Skin of body (tissue), 3 donors: ENCODE measurements at places on chromosomes 11 and 22. TPM values are rescaled to one million over a fixed set of nuclear protein-coding genes. Genes with fewer than 3 reads are reported as not detected.
A peak's percentile ranks its signal among the peaks of the same experiment; 100 is the strongest.

DNA sequence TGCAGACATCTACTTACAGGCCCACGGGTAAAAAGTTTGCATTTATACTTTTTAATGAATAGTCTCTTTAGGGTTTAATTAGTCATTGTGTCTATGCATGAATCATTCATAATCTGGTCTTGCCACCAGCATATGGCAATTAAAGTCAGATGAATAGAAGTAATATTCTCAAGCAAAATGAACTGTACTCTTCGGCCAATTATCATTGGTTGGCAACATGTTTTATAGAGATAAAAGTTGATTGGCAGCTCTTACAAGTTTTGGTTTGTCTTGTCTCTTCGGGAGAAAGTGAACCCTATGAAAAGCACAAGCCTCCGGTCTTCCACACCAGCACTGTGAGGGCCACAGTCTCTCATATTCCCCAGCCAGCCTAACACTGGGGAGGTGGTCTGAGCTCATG is 97.8 kb downstream of the OSBP2 start:
- no peak for DNase-seq

Gene PKP3
- total RNA-seq, result 71.2 TPM

GRCh38 chr11:78922859-78923625 is 348.4 kb upstream of the NARS2 start:
- DNase-seq, result no peak

DNA sequence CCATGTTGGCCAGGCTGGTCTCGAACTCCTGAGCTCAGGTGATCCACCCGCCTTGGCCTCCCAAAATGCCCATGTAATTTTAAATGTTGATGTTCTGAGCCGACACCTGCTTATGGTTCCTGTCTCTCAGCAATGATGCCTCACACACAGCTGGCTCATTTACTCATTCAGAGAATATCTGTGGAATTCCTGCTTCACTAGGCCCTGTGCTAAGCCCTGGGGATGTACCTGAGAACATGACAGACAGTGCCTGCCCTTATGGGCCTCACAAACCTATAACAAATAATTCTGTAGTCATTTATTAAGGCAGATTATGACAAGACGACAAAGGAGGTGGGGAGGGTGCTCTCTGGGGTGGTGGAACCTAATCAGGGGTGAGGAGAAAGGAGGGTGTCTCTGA is 93.7 kb downstream of the PRR5L start:
- no peak for DNase-seq

DNA sequence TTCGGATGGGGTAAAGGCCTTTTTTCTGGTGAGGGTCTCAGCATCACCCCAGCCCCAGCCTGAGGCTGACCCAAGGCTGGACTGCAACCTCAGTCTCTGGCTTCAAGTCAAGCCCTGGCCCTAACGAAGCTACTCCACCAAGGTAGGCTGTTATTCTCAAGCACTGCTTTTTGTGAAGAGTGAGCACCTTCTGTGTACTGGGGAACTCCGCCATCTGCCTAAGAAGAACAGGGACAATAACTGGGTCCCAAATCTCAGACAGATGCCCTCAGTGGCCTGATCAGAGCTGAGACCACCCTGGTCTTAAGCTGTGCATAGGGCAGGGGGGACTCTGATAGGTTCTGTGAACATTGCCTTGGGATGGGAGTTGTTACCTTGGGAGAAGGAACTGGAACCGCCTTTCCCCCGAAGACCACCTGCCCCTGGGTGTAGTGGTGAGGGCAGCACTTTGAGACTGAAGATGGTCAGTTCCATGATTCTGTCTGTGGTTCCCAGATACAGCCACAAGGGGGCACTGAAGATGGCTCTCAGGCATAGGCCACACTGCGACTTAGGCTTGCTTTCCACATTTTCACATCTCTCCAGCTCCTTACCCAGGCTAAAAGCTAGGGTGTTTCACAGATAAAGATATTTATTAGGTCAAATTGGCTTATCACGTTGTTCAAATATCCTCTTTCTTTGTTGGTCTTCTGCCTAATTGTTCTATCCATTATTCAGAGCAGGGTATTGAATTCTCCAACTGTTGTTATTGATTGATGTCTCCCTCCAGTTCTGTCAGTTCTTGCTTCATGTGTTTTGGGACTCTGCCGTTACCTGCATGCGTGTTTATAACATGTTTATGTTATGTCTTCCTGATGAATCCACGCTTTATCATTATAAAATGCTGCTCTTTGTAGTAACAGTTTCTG is 11.8 kb upstream of the UVRAG start:
- peak; percentile 66 for DNase-seq

DNA sequence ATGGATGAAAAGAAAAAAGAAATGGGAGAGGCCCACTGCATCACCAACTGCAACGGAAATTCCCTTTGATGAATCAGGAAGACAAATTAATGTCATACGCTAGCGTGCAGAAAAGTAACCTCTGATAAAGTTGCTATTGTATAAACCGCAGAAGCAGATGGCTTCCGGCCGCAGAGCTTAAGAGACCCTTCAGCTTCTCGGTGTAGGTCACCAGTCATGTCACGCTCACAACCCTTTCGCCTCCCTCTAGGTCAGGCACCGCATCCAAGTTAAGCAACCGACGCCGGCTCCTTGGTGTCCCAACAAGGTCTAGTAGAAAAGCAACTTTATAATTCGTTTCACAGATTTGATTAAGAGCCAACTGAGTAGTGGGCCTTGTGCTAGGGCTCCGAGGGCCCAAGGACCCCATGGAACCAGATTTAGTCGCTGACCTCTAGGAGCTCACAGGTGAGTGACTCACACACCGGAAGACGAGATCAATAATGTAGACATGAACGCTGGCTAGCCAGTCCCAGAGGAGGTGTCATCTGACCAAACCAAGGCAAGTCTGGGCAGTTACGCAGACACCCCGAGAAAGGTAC is 1.2 kb upstream of the ZFP91 start:
- peak; percentile 64 for DNase-seq

GRCh38 chr22:28714043-28714628 is 27.5 kb downstream of the CHEK2 start:
- DNase-seq, result no peak

Gene HEPACAM
- total RNA-seq, result 3.6 TPM

Gene SLC22A12
- not detected for total RNA-seq

Gene C22orf42
- not detected for total RNA-seq

DNA sequence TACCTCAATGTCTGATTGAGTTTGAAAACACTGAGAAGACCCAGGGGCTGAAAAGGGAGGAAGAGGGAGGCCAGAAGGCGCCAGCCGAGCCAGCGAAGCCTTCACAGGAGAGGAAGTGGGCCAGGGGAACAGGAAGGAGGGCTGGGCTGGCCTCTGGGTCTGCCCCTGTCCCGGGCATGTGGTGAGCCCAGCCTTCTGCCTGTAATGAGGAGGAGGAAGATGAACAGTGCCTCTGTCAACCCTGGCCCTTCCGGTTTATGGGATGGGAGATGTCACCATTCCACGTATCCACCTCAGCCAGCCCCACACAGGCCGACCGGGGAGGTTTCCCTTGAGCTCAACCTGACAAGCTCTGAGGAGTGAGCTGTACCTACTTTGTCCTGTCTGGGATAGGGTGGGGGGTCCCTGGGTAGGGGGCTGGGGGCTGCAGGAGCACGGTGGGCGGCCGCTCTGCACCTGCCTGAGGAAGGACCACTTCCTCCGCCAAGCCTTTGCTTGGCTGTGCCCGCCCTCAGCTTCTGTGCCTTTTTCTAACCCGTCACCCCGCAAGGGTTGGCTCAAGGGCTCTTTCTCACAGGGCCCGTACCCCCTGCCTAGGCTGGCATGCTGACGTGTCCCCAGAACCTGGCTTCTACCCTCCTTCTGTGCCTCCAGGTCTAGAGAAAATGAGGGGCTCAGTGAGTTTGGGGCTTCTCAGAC is 2.0 kb downstream of the PARVG start:
- DNase-seq, result no peak

DNA sequence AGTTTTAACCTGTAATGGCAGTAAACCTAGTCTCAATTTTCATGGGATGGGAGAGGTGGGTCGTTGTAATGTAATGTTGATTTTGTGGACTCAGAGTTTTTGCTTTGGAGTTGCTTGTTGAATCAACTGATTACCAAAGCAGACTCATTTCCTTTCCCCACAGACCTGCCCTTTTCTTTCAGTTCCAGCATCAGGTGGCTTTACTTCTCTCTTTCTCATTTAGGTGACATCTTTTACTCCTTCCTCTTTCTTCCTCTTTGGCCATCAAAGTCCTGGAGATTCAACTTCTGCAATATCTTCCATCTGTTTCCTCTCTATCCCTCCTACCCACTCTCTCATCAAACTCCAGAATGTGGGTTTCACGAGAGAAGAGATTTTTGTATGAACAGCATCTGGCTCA is 313.9 kb downstream of the TMEM135 start:
- no peak for DNase-seq

DNA sequence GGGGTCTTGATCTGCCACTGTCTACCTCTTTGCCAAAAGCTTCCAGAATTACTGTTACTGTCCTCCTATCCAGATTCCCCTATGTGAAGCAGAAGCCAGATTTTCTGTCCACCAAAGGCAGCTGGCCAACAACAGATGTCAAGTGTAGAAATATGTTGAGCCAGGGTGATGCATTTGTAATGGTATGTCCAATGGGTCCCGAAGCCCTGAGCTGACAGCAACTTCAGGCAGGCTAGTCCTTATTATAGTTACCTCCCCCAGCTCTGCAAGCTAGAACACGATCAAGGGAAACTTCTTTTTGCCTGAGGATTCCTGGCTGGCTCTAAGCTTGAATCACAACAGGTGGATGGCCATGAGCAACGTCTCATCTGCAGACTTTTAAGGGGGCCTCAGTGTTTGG is 10.2 kb downstream of the PAMR1 start:
- peak; percentile 29 for DNase-seq

Gene ADM2
- total RNA-seq, result 0.39 TPM

GRCh38 chr11:74139151-74139918 is 31.5 kb downstream of the C2CD3 start:
- peak; percentile 48 for DNase-seq

- DNase-seq, result no peak
Measured at GRCh38 chr11:1917523-1918435, 1.7 kb upstream of the TNNT3 start.
